ENCODE measurements at places on chromosomes 2 and 18.

- no peak for DNase-seq
These were observed 132.8 kb upstream of the SERTAD2 start for GRCh38 chr2:64786343-64787018.

GRCh38 chr2:28413152-28413898 lies 20.7 kb downstream of the FOSL2 start:
- DNase-seq = peak; percentile 56

DNA sequence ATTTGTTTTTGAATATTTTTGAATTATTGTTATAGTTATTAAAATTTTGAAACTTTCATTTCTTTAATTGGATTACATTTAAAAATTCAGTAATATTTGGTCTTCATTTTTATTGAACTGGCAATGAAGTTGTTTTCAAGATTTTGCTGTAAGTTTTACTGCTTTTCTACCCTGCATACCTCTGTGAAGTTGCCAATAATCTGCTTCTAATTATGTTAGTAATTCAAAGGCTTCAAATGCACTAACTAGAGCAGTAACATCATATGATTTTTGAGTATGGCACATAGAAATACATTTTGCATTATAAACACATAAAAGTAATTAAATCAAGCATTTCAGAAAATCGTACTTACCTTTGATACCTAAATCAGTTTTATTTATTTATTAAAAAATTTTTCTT lies 40.3 kb upstream of the FAM171B start:
- DNase-seq = no peak

DNA sequence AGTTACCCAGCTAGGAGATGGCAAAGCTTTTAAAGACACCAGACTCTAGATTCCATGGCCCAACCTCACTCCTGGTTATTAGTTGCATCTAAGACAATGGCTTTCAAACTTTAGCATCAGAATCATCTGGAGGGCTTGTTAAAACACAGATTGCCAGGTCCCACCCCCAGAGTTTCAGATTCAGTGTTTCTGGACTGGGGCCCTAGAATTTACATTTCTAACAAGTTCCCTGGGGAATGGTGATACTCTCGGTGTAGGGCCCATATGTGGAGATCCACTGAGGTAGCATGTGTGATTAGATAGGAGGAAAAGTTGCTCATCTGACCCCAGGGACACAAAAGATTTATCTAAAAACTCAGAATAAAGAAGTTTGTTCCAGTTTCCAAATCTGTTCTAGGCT lies 14.5 kb upstream of the TTR start:
- no peak for DNase-seq

GRCh38 chr2:43009448-43009847 lies 217.0 kb downstream of the ZFP36L2 start:
- DNase-seq = no peak

DNA sequence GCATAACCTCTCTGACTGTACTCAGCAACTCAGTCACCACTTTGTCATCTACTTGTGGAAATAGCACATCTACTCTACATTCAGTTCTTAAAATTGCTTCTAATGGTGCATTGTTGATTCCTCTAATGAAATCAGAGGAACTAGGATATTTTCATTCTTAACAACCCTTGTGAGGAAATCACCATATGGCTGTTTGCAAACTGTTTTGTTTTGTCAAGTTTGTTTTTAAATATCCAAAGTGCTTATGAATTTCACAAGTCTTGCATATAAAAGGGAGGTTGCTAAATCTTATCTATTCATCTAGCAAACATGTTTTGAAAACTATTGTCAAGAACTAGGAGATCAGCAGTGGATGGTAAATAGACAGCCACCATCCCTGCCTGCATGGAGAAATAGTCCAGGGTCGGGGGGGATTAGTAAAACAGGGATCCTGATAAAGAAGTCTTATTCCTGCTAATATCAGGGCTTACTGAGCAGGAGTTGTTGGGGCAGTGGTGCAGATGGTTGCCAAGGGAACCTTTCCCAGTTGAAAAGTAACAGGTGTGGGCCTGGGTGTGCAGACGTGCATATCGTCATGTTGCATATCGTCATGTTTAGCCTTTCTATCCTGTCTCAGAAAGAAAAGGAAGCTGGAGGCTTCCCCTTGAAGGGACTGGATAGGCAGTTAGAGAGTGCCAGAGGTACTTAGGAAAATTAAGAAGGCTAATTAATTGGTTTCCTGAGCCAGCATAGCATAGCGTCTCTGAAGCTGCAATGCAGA lies 7.5 kb upstream of the MYO3B start:
- no peak for DNase-seq

DNA sequence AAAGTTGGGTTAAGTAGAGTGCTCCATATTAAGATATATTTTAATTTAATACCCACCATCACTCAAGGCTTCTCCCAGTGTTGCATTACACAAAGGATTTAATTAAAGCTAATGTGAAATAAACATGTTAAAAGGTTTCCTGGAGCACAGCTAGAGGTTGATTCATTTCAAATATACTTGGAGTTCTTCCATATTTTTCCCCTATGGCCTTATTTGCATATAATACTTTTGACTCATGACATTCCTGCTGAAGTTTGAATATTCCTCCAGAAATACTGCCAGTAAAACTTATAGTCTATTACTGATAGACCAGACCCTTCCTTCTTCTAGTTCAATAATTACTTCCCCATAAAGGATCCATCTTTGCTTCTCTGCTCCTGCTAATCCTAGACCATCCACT lies 227.5 kb downstream of the GULP1 start:
- DNase-seq = no peak

DNA sequence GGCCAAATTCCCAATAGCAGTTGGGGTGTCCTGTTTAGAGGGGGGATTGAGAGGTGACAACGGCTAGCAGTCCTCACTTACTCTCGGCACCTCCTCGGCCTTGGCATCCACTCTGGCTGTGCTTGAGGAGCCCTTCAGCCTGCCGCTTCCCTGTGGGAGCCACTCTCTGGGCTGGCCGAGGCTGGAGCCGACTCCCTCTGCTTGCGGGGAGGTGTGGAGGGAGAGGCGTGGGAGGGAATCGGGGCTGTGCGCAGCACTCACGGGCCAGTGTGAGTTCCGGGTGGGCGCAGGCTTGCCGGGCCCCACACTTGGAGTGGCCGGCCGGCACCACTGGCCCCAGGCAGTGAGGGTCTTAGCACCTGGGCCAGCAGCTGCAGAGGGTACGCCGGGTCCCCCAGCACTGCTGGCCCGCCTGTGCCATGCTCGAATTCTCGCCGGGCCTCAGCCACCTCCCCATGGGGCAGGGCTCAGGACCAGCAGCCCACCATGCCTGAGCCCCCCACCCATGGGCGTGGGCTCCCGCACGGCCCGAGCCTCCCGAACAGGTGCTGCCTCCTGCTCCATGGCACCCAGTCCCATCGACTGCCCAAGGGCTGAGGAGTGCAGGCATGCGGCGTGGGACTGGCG lies 705.9 kb upstream of the ZNF804A start:
- DNase-seq = no peak

DNA sequence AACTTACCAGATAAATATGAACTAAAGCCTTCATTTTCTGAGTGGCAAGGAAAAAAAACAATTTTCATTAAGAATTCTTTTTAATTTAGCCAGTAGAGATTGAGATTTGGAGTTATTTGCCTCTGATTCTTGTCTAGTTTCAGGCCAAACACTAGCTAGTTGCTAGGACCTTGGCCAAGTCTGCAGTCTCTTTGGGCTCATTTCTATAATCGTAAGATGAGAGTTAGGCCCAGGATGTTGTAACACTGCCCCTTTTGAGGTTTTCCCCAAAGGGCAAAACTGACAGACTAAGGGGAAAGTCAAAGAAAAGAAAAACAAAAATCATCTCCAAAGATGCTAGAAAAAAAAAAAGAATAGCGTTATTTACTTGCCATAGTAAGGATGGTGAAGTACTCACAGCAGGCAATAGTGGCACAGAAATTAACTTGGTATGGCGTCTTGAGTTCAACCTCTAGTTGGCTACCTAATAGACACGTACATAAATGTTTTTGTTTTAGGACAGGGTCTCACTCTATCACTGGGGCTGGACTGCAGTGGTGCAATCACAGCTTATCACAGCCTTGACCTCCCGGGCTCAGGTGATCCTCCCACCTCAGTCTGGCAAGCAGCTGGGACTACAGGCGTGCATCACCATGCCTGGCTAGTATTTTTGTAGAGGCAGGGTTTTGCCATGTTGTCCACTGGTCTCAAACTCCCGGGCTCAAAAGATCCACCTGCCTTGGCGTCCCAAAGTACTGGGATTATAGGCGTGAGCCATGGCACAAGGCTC lies 23.0 kb upstream of the ADAM17 start:
- no peak for DNase-seq

- DNase-seq = no peak
These were observed 70.8 kb downstream of the INPP4A start for GRCh38 chr2:98515250-98515991.

GRCh38 chr18:11020877-11021414 lies 128.4 kb downstream of the PIEZO2 start:
- no peak for DNase-seq

DNA sequence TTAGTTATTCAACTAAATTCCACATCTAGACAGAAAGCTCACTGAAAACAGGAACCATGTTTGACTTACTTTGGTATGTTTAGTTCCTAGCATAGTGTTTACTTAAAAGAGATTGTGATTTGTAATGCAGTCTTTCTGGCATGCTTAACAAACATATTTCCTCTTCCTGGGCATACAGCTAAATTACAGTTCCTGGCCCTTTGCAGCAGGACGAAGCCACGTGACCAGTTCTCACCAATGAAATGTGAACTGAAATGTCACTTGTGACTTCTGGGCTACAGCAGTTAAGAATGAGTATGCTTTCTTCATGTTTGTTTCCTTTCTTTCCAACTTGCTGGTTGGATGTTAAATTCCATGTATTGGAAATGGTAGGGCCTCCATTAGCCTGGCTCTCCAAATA lies 330.5 kb downstream of the FIGN start:
- no peak for DNase-seq

DNA sequence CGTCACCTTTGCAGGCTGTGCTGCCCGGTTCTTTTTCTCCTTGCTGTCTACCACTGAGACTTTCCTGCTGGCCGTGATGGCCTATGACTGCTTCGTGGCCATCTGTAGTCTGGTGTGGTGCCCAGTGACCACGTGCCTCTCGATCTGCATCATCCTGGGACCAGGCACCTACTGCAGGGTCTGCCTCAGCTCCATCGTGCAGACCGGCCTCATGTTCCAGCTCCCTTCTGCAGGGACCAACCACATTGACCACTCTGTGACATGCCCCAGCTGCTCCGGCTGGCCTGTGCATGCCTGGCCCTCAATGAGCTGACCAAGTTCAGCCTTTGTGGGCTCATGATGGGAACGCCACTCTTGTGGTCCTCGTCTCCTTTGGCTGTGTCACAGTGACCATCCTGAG lies 26.7 kb downstream of the COPS9 start:
- DNase-seq = no peak

GRCh38 chr2:129812071-129812470 lies 167.4 kb upstream of the RAB6C start:
- peak; percentile 4 for DNase-seq

DNA sequence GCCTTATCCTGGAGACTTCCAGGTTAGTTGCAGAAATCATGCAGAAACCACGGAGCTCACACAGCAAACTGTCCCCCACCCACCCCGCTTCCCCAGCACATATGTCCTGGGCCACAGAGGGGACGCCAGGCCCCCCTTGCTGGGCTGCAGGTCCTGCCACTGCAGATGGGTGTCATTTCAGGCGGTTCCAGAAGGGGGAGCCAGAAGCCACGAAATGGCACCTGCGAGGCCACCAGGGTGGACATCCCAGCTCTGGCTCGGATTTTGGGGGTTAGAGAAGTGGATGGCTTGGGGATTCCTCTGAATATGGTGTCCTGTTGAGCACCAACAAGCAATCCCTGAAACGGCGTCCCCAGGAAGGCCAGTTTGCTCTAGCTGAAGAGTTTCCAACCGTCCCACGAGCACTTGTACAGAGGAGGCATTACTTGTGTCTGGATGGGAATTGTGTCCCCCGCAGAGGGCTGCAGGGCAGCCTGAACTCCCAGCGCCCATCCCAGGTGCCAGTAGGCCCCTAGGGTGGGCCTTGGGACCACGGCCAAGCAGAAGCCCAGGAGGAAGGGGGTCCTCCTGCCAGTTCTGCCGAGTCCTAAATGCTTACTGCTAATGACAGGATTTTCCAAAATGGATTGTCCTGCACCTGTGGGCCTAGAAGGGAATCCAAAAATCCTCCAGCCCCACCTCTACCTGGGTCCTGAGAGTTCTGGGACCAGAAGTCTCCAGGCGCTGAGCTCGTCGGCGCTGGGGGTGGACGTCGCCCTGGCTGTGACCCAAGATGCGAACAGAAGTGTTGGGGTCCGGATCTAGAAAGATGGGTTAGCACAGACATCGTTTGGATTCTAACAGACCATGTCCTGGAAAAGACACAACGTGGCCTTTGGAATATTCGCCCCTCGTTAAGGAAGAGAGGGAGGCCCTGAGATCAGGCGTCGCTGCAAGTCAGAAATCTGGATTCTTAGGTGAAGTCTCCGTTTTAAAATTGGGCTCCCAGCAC lies 14.6 kb upstream of the NFATC1 start:
- peak; percentile 56 for DNase-seq

- DNase-seq = no peak
These were observed 268.0 kb downstream of the GPD2 start for GRCh38 chr2:156704132-156704531.

- DNase-seq = no peak
These were observed 79.4 kb upstream of the SMAD7 start for GRCh38 chr18:49030138-49030537.

- DNase-seq = no peak
These were observed 83.4 kb upstream of the PELI1 start for GRCh38 chr2:64227603-64228125.

DNA sequence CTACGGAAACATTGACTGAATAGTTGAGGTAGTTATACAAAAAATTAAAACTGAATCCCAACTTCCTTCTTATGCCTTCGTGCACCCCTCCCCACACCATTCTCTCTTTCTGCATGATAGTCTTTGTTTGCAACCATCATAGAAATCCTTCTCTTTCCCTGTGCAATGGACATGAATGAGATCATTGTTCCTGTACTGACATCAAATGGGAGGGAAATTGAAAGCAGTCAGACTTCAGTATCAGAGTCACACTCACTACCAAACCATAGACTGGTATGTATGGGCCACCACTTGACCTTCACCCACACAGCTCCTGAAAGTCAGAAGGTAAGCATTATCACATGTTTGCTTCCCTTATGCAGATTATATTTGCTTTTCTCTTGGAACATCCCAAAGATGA lies 782.8 kb downstream of the BCL11A start:
- no peak for DNase-seq

DNA sequence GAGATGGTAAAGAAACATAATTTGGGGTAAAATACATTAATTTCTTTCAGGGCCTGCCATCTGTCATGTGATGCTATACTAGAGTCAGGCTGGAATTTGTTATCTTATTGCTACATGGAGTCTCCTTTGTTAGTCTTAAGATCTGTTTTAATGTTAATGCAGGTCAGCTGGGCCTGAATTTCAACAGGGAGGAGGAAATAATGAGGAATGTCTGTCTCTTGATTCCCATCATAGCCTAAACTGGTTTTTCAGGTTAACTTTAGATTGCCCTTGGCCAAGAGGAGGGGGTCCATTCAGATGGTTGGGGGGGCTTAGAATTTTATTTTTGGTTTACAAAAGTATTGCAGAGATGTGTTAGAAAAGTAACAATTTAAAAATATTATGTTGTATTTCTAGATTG lies 19.0 kb upstream of the FEZ2 start:
- no peak for DNase-seq

- DNase-seq = no peak
These were observed 201.3 kb upstream of the OSR1 start for GRCh38 chr2:19559596-19560240.

Measured in G401 (cell line).